AG04450 (cell line): ENCODE measurements at places on chromosomes 1 and 21.

DNA sequence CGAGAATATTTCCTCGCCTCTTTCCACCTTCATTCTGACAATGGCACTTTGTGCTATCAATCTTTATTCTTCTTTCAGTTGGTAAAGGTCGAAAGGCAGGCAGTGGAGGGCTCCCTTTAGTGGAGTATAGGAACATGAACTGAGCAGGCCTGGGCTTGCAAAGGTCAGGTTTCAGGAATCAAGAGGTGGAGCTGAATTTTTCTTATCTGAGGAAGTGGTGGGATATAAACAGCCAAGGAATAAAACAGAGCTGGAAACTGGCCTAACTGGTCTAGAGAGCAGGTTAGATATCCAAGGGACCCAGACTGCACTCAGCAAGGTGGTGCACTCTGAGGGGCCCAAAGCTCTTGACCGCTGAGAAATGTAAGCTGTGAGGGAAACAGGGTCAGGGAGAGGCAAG, 99.1 kb downstream of the PLA2G4A start:
- no peak for DNase-seq

GRCh38 chr1:57874418-57874877, 450.6 kb upstream of the DAB1 start:
- DNase-seq = no peak

- DNase-seq = no peak
These were observed 15.9 kb downstream of the ESPN start for GRCh38 chr1:6440198-6441126.

- DNase-seq = no peak
These were observed 19.8 kb upstream of the PTP4A2 start for GRCh38 chr1:31957701-31958674.

GRCh38 chr1:173430677-173431303, 46.3 kb upstream of the PRDX6 start:
- no peak for DNase-seq

GRCh38 chr1:226983247-226983991, 43.3 kb downstream of the COQ8A start:
- DNase-seq = no peak

DNA sequence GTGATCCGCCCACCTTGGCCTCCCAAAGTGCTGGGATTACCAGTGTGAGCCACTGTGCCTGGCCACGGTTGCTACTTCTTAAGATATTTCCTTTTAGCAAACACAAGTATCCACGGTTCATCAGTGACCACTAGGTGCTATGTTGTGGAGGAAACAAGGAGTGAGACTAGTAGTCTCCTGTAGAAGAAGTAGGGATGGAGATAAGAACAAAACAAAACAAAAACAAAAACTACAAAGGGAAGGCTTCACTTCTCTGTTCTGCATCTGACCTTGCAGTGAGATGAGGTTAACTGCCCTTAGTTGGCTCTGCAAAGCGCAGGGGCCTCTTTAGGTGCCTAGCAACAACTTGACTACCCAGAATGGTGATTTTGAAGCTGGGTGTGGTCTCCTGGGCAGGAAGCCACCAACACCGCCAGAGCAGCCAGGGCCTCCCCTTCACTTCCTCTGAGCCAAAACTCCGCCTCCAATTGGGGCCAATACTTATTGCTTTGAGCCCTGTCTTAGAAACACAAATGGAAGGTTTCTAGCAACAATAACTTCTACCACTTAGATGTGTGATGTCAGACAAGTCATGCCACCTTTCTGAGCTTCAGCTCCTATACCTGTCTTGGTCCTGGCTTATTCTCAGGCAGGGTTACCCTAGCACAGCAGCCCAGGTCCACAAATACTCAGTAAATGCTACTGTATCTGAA, 12.8 kb upstream of the CDC42 start:
- no peak for DNase-seq

GRCh38 chr1:185929776-185930175, 195.6 kb downstream of the HMCN1 start:
- no peak for DNase-seq

DNA sequence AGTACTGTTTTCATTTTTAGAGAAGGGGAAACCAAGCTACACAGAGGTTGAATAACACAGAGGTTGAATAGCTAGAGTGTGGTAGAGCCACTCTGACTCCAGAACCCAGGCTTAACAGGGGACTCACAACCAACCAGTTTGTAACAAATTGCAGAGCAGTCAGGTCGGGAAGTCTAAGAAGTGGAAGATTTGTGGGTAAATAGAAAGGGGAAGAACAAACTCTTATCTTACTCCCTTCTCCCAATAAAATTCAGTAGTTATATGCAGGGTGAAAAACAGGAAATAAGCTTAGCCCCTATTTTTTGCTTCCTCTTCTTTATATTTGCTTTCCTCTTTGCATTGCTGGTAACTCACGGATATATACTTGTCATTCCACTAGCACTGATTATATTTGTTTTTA, 23.2 kb downstream of the CDC42 start:
- no peak for DNase-seq

DNA sequence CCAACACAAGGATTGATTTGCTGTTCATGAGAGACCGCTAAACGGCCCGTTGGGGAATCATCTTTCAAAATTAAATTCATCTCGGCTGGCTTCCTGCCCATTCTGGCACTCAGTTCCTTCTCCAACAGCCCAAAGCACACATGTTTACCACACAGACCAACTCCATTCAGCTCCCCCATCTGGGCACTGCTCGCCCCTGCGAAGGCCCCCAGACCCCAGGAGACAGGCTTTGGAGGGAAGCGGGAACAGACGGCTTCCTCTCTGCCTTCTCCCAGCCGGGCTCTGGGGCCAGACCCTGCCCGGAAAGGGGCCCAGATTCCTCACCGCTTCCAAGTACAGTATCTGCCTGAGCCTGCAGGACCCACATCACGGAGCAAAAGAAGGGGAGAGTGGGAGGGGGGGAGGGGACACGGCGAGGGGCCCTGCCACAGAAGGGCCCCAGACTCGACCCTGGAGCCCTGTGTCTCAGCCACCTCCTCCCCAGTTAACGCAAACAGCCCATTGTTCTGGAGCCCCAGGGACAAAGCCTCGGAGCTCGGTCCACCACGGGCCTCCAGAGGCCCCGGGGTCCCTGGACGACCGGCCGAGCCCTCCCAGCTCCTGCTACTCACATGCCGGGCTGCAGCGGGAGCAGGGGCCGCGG, 660 bp downstream of the MEGF6 start:
- no peak for DNase-seq

DNA sequence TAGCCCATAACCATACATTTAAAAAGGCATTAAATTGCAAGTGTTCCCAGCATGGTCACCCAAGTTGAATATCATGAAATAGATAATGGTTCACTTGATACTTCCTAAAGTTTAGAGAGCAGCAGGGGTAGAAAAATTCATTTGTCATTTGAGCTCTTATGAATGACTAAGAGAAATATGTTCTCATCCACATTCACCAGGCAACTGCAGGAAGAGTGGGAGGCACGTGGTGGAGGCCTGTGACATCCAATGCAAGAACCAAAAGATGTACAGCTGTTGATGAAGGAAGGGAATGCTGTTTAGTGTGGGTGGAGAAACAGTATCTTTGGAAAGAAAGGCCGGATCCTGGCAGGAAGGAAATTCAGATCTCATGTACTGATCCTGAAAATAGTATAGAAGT, 473.1 kb downstream of the ADGRL2 start:
- DNase-seq = no peak

- no peak for DNase-seq
These were observed 6.5 kb downstream of the CCSAP start for GRCh38 chr1:229336345-229336744.

DNA sequence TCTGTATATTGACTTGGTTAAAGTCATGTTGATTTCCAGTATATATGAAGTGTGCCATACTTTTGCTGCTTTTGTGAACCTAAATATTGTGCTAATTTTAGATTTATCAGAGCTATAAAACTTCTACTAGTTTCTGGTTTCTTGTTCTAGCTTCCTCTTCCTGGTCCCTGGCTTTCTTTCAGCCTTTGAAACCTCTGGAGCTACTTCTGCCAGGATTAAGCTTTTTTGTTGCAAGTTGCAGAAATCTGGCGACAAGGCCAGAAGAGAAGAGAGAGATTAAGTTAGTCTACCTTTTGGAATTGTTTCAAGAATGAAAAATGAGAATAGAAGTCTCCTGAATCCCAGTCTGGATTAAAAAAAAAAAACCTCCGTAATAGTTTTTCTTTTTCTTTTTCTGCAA, 13.5 kb downstream of the RNF2 start:
- DNase-seq = no peak
